CD14-positive monocyte (primary cell): ENCODE measurements at places on chromosomes 2 and 18.

DNA sequence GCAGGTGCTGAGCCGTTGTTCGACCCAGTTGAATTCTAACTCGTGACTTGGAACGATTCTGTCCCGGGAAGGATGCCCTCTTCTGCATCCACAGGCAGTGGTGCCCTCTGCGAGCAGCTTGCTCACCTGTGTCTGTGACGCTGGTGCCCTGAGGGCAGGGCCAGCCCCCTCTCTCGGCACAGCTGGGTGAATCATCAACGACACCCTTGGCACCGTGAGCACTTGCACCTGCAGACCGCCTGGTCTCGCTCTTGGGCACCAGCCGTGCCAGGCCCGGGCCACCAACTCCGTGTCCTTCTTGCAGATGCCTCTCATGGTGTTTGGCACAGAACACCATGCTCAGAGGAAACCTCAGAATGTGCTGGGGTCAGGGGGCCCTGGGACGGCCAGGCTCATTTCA lies 75.0 kb downstream of the SLC66A2 start:
- no peak for DNase-seq

- DNase-seq: no peak
Measured at GRCh38 chr2:5612666-5613065, 79.5 kb upstream of the SOX11 start.

GRCh38 chr2:160492401-160493226 lies 993 bp downstream of the RBMS1 start:
- no peak for DNase-seq

GRCh38 chr2:101731221-101732054 lies 33.9 kb downstream of the MAP4K4 start:
- no peak for DNase-seq

DNA sequence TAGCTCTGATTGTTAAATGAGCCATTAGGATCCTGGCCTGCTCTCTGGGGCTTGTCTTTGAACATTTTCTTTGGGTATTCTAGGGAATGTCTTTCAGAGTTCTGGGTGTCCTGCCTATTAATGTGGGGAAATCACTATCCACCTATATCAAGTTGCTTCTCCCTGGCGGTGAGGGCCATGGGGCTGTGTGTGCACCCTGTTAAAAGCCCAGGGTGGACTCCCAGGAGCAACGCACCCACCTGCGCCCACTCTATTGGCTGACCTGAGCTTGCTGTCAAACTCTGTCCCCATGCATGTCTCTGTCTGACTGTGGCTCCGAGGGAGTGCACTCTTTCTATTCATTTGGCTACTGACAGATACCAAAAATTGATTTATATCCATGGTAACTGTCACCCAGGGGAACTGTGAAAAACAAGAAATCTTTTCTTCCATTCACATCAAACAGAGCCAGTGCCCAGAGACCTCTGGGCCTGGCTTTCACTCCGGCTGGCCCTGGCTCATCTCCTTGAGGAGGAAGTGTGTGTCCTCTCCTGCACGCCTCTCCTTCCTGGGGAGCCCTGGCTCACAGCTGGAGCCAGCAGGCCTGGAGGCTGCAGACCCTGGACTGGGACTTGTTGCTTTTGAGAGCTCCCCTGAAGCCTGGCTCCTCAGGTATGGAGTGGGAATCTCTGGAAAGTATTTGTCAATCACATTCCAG lies 10.5 kb upstream of the TOGARAM2 start:
- DNase-seq: no peak

DNA sequence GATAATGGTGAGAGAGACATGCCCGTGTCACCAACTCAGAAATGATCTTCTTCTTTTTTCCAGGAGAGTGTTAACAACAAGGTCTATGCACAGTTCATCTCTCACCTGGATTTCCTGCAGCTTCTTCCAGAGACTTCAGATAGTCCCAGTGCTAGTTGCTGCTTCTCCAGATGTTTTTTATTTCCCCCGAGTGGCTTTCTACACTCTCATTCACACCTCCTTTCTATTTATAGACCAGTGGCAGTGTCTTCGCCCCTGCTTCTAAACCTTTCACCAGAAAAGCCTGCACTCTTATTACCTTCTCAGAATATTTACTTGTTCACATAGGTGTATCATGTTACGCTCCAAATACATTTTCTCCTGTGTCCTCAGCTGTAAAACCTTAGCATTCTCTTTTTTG lies 558.8 kb upstream of the CHAC2 start:
- DNase-seq: no peak

DNA sequence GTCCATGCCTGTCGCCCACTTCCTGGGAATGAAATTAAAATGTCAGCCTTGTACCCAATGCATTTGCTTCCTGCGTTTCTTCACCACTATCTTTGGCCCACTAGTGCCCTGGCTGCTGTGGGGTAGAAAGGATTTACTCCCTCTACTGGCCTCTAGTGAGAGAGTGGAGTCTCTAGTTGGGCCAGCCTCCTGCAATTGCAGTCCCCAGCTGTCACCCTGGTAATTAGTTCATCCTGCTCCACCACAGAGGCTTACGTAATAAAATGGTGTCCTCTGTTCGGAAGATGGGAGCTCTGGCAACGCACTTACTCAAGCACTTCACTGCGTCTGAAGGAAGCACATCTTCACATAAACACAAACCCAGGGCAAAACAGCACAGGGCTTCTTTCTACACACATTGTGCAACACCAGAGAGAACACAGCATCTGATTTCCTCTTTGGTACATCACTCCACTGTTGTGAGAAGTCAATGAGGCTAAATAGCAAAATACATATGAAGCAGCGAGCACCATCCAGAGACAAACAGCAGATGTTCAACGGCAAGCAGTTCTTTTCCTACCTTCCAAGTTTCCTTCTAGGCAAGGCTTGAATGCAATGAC lies 274.6 kb downstream of the LRATD1 start:
- no peak for DNase-seq

DNA sequence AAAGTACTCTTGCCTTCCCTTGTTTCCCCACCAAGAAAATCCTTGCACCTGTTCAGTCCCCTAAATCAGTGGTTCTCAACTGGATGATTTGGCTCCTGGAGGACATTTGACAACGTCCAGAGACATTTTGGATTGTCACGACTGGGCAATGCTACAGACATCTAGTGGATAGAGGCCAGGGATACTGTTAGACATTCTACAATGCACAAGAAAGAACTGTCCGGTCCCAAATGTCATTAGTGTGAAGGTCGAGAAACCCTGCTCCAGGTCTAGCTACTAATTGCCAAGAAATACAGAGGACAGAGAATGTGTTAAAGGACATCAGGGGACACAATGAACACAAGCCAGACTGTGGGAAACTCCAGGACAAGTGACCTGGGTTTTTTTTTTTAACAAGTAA lies 60.0 kb downstream of the LRP2 start:
- no peak for DNase-seq

- DNase-seq: no peak
Measured at GRCh38 chr2:49260979-49261538, 106.7 kb upstream of the FSHR start.

- no peak for DNase-seq
Measured at GRCh38 chr18:23868136-23868785, 146.3 kb upstream of the TTC39C start.

- DNase-seq: no peak
Measured at GRCh38 chr2:157488877-157489276, 45.0 kb upstream of the CYTIP start.

DNA sequence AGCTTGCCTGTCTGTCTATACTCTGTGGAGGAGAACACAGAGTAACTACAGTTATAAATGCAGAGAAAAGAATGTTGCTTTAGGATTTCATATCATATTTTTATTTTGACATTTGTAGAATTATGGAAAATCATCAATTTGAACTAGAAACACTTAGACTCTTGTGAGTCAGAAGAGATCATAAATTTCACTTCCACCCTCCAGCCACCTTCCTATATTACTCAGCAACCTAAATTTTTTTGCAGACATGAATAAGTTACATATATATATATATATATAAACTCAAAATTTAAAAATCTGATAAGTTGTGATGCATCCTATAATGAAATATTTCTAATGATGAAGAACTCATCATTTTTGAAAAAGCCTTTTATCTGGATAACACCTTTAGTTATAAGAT lies 172.3 kb downstream of the PIEZO2 start:
- no peak for DNase-seq

DNA sequence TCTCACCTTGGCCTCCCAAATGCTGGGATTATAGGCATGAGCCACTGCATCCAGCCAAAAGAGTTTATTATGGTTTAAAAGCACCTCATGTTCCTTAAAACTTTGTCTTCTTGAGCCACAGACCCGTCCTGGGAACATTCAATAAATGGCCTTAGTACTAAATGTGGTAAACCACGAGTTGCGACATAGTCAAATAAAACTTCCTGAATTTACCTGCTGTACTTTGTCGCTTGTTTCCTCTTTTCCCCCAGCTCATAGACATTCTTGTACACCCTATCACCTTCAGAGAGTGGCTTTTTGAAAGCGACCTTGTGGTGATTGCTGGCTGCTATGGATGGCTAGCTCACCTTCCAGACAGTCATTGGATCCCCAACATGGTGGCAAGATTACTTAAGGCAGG lies 310.4 kb downstream of the LRRTM1 start:
- DNase-seq: no peak

DNA sequence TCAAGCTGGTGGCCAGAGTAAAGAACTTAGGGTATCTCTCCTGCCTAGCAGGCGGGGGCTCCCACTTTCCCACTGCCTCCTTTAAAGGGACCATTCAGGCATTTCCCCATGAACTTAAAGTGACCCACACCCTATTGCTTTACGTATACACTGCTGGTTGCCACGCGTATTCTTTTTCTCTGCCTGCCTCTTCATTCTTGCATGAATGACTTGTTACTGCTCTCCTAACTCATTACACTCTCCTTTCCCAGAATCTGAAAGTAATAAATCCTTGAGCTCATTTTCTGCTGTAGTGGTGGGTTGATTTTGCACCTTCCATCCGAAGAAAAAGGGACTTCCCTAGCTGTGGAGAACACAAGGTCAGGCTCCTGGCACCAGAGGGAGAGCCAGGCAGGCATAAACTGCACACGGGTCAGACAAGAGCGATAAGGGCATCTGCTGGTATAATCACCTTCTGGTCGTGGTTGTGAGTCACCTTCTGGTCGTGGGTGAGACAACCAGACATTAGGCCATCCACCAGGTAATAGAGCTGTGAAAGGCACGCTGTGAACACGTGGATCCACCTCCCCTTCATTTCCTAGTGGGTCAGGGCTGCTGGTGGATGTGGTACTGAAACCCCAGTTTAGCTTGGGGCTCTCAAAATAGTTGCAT lies 950.3 kb downstream of the SOCS6 start:
- no peak for DNase-seq

DNA sequence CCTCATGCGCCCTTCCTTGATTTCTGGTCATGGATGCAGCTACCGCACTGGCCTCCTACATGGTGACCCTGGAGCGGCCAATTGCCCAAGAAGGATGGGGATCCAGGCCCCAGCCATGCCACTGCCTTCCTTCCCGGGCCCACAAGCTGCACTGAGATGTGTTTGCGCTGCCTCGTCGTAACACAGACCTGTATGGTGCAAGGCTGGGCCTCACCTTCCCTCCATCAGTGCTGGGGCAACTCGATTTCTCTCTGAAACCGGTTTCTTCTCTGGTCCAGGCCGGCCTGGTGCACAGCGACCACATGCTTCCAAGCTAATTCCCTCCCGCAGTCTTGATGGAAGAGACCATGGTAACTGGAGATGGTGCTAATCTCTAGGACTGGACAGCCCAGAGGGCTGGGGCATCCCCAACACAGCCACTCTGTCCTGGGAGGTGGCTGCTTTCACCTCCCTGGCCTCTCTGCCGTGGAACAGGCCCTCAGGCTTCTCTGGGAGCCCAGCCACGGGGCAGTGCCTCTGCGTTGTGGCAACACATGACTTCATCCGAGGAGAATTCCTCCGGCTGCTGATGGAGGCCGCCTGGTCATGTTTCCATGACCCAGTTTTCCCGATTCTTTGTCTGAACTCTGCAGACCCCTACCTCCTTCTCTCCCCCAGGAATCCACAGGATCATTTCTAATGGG lies 184.2 kb downstream of the GLI2 start:
- DNase-seq: no peak

DNA sequence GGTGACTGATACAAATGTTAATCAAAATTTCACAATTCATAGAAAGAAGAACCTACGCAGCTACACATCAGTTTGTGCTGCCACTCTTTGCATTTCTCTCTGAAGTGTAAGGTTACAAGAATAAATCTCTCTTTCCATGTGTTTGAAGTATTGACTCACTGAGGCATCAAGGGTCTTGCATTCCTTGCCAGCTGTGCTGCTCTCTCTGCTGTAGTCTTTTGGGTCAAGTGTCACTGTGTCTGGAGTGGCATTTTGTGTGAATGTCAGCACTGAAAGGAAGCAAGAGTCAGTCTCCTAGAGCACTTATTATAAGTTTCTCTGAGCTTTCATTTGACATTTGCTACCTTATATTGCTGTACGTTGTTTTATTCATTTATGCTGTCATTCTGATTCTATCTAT lies 1696.1 kb upstream of the LRRTM1 start:
- no peak for DNase-seq
